NCI-H82 (cell line): ENCODE measurements at places on chromosomes 12 and 14.

- no peak for DNase-seq
Observed at GRCh38 chr12:34343766-34344165, 321.5 kb downstream of the ALG10 start.

- DNase-seq: no peak
Observed at GRCh38 chr14:34931206-34931605, 51.6 kb upstream of the SRP54 start.

GRCh38 chr14:102883089-102883541 is 39.3 kb upstream of the AMN start:
- DNase-seq: no peak

GRCh38 chr12:94889445-94890210 is 113.9 kb downstream of the NDUFA12 start:
- DNase-seq: peak; percentile 64

DNA sequence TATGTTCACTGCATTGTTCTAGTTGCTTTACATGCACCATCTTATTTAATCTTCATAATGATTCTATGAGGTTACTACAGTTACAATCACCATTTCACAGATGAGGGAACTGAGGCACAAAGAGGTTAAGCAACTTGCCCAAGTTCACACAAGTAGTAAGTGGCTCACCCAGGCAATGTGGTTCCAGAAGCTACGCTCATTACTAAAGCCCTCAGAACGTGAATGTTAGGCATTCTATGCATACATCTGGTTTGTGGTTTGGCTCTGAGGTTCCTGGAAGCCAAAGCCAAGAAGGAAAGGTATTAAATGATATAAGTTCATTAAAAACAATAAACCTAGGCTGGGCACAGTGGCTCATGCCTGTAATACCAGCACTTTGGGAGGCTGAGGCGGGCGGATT is 14.4 kb upstream of the VRTN start:
- no peak for DNase-seq

DNA sequence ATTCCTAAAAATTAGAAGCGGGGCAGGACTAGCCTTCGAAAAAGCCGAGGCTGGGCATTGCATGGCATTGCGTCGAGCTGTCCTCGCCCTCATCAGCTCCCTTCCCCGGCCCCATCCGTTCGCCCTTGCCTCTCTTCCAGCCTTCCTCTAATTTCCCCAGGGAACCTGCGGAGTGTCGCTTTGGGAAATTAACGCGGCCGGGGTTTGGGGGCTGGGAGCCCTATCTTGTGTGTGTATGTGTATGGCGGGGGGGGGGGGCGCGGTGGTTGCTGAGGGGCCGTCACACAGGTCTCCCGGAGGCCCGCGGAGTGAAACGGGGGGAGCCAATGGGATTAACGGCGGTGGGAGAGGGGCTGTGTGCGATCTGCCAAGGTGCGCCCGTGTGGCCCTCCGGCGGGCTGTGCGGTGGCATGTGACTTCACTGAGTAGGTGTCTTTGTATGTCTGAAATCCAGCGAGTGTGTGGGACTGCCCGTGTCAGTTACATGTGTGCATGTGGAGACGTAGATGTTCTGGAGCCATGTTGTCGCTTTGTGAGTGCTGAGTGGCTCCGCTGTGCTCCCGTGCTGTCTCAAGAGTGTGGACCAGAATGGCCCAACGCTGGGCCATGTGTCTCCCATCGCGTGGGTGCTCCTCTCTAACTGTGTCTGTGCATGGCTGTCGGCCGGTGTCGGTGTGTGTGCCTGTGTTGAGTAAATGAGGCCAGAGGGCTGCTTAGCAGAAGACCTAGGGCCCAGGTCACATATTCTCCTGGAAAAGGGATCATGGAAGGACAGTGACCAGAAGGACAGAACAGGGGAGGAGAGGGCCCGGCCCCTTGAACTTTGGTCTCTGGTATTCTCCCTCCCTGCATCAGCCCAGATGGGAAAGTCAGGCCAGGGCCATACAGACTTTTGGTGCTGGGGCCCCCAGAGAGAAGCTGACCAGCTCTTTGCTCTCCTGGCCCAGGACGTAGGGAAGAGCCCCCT is 1.5 kb downstream of the PTMS start:
- DNase-seq: peak; percentile 83

- no peak for DNase-seq
Observed at GRCh38 chr12:32419520-32419960, 20.2 kb downstream of the FGD4 start.

DNA sequence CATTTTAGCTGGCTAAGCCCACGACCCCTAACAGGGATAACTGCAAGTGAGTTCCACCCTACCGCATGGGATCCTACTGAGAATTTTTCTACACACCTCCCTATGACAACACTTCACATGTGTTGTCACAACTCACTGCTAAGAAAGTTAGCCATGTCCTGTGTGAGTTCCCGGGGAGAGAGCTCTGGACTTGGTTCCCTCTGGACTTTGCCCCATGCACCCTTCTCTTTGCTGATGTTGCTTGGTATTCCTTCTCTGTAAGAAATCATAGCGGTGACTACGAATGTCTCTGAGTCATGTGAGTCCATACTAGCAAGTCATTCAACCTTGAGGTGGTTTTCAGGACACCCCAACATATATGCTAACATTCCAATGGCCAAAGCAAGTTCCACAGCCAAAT is 9.5 kb upstream of the CDKN3 start:
- DNase-seq: no peak

- no peak for DNase-seq
Observed at GRCh38 chr12:94157981-94158411, 9.6 kb downstream of the PLXNC1 start.

DNA sequence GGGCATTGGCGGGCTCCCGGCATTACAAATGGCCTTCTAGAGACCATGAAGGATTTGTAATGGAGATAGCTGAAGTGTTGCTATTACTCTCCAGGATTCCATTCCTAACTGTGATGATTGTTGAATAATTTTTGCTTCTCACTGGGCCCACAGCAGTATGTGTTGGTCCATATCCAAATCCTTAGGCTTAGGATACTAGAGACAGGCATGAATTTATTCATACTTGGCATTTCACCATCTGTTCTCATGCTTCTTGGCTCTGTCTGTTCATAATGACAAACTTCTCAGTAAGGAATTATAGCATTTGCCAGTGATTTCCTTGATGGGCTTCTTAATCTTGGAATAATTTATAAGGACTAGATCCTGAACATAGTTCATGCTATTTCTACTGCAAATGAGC is 832.9 kb downstream of the C12orf50 start:
- no peak for DNase-seq

DNA sequence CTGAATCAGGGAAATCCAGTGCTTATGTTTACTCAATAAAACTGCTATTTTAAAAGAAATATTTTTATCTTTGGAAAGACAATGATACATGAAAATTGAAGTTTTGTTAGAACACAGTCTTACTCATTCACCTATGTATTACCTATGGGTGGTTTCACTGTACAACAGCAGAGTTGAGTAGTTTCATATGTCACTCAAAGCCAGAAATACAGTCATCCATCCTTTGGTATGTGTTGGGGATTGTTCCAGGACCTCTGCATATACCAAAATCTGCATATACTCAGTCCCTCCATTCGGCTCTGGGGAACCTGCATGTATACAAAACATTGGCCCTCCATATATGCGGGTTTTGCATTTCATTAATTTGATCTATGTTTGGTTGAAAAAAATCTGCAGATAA is 190.6 kb downstream of the GPHN start:
- DNase-seq: no peak

- DNase-seq: peak; percentile 74
Observed at GRCh38 chr12:116236148-116236731, 41.3 kb downstream of the MED13L start.

DNA sequence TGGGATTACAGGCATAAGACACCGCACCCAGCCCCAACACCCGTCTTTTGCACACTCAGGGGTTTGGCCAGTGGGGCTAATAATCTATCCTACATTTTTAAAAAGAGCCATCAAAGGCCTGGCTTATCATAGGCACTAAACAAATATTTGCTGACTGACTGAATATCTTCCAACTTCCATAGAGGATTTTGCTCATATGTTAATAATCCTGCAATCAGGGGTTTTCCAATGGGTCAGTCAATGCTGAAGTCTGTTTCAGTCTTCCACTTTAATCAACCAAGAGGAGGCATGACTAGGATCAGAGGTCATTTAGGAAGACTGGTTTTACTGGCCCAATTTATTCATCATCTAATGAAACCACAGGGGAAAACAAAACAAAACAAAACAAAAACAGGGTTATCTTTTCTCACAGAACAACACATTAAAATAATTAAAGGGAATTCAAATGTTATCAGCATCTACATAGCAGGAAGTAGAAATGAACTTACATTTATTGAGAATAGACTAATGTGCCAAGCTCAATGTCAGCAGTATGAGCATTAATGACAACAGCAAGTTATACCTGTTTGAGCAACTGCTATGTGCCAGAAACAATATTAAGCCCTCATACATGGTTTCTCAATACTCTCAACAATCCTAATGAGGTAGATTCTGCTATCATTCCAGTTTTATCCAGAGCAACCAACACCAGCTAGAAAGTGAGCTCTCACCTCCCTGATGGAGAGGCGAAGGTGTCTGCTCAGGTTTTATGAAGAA is 372.2 kb downstream of the EGLN3 start:
- no peak for DNase-seq

DNA sequence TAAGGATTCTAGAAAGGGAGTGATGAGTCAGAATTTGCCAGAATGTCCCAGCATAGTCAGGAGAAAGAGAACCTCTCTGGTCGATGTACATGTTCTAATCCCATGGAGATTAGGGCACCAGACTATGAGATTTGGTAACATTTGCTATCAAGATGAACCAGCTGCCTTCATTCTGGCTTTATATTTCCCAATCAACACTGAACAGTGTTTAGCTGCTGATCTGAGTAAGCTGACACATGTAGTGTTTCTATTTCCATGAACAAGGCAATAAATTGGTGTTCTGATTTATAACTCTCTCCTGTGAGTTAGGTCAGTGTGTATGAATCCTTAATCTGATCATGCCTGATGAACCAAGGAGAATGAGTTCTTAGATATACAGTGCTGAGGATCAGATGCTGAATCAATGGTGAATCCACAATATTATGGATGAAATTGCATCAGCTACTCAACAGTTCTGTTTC is 158.0 kb upstream of the AMIGO2 start:
- DNase-seq: no peak

DNA sequence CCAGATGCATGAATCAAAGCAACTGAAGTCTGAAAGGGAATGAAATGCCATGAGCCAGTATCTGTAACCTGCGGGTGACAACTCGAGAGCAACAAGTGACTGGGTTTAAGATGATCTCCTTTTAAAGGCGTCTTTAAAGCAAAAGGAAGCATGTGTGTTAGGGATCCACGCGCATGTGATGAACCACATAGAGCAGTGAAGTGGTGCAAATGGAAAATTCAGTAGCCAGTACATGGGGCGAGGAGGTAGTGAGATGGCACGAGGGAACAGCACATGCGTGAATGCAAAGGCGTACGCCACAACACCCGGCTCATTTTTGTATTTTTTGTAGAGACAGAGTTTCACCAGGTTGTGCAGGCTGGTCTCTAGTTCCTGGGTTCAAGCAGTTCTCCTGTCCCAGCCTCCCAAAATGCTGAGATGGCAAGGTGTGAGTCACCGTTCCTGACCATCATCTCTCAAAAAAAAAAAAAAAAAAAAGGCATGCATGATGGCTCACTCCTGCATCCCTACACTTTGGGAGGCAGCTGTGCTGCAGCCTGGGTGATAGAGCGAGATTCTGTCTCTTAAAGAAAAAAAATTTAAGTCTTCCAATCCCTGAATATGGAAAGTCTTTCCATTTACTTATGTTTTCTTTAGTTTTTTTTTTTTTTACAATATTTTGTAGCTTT is 24.6 kb upstream of the BCL7A start:
- DNase-seq: no peak

DNA sequence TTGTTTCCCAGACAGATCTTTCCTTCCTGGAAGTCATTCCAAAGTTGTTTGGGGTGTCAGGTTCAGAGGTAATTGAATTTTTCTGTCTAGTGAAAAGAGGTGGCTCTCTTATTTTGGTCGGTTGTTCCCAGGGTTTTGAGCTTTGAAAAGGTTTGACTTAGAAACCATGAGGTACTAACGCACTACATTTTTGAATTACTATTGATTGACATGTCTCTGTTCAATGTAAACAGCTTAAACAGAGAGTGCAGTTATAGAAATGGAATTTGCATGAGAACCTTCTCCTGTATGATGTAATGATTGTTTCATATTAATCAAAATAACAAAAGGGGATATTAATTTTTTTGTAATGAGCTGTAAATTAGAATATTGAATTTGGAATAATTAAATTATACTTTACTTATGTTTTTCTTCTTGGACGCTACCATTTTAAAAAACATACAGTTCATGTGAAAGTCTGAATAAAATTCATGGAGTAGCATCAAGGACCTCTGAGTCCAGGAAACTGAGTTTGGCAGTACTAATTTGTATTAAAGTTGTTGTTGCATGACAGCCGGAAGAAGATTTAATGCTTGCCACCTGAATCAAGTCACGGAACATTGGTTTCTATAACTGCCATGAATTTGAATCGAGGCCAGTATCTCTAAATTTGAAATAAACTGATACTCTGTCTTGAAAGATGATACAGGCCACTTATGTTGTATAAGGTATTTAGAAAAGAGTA is 41.7 kb downstream of the NPAS3 start:
- DNase-seq: no peak

- no peak for DNase-seq
Observed at GRCh38 chr14:57495416-57495815, 1.8 kb upstream of the CCDC198 start.

GRCh38 chr12:92123780-92124688 is 21.6 kb downstream of the BTG1 start:
- no peak for DNase-seq

GRCh38 chr14:65470404-65470880 is 57.9 kb downstream of the FUT8 start:
- no peak for DNase-seq

- DNase-seq: no peak
Observed at GRCh38 chr14:81161749-81162148, 59.0 kb downstream of the GTF2A1 start.

DNA sequence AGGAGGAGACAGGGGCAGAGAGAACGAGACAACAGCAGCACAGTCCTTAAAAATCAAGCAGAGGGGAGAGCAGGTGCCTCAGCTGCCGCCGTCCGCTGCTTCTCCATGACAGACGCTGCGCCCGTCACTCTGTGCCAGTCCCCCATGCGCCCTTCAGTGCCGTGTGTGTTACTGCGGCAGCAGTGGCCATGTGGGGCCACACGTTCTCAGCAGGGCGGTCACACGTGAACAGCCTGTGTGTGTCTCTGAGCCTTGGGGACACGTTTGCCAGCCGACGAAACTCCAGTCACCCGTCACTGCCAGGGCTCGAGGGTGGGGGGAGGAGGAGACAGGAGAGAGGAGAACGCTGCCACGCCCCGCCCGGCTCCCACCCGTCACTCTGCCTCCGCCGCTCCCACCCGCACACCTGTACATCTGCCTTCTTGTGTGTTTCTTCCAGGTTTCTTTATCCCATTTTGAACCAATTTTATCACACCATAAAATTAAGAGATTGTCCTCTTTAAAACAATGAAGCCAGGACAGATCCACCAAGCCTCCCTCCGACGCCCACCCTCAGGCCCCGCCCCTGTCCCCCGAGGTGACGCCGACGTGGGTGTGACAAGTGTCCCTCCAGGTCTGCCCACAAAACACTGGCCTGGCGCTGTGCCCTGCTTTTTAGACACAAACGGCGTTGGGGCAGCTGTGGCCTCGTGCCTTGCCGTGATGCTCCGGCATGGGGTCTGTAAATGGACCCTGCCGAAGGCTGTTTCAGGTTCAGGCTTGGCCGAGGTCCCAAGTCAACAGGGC is 58.2 kb downstream of the GALNT9 start:
- no peak for DNase-seq

- no peak for DNase-seq
Observed at GRCh38 chr12:118126119-118126757, 9.7 kb upstream of the PEBP1 start.
